ENCODE measurements at places on chromosomes 11 and 22.
A peak's percentile ranks its signal among the peaks of the same experiment; 100 is the strongest.

- DNase-seq: peak; percentile 22
Measured at GRCh38 chr11:72781313-72782080, 12.3 kb downstream of the STARD10 start.

GRCh38 chr11:135043434-135043833 is 631.4 kb upstream of the B3GAT1 start:
- no peak for DNase-seq

DNA sequence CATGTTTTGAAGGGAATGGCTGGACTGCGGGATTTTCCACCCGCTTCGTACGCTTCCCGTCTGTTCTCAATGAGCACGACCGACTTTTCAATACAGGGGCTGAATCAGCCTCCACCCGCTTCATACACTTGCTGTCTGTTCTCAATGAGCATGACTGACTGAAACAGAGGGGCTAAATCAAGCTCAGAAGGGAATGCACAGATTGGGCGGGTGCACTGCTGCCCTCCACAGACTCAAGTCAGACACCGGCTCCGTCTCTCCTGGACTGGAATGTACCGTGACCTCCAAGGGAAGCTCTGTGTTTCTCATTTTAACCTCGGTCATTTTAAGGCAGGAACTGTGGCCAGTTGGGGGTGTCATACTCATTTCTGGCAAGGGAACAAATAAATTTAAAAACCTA is 48.5 kb downstream of the BRD1 start:
- no peak for DNase-seq

DNA sequence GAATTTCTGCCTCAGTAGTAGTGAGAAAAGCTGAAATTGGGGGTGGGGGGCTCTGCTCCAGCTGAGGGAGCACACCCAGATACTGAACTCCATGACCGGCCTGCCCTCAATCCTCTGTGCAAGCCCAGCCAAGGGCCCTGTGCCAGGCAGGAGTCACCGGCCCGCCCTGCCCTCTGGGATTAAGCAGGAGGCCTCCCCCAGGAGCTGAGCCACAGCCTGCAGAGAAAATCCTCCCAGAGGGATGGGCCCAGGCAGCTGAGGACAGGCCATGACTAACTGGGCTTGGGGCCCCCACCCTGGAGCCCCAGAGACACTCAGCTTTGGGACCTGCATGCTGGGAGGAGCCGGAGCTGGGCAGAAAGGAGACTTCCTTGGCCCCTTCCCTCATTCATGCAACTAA is 48.8 kb downstream of the MN1 start:
- peak; percentile 38 for DNase-seq

DNA sequence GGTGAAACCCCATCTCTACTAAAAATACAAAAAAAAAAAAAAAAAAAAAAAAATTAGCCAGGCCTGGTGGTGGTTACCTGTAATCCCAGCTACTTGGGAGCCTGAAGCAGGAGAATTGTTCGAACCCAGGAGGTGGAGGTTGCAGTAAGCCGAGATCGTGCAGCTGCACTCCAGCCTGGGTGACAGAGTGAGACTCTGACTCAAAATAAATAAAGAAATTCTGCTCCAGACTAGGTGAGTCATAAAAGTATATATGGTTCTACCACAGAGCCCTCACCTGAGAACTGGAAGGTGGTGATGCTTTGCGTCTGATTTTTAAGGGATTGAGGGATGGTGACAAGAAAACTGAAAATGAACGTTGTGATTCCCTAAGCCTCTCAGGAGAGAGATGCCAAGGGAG is 58.4 kb downstream of the NTM start:
- no peak for DNase-seq

Measured in ELR (cell line).